Fibroblast of skin of back (primary cell): ENCODE measurements at places on chromosomes 7 and 10.

GRCh38 chr10:50347394-50347802 lies 96.1 kb upstream of the ASAH2 start:
- DNase-seq: no peak

DNA sequence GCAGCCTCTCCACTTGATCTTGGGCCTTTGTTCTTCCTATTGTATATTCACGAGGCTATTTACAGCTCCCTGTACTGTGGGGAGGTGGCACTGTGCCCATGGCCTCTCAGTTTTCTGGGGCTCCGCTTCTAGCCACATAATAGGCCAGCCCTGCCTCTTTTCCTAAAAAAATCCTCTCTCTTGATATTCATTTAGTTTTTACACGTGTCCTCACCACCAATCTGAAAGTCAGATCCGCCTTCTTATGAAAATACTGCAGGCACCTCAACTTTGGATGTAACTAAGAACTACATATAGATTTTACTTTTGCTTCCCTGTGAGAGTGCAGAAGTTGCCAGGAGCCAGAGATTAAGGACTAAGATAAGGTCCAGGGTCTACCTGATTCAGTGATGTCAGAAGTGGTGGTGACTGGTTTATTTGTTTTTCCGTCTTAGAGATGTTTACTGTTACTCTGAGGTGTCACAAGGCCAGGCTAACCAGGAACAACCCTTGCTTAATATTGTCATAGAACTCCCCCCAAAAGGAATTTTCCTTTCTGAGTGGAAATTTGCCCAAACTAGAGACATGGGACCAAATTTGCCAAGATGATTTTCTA lies 7.8 kb downstream of the BAMBI start:
- DNase-seq: no peak

DNA sequence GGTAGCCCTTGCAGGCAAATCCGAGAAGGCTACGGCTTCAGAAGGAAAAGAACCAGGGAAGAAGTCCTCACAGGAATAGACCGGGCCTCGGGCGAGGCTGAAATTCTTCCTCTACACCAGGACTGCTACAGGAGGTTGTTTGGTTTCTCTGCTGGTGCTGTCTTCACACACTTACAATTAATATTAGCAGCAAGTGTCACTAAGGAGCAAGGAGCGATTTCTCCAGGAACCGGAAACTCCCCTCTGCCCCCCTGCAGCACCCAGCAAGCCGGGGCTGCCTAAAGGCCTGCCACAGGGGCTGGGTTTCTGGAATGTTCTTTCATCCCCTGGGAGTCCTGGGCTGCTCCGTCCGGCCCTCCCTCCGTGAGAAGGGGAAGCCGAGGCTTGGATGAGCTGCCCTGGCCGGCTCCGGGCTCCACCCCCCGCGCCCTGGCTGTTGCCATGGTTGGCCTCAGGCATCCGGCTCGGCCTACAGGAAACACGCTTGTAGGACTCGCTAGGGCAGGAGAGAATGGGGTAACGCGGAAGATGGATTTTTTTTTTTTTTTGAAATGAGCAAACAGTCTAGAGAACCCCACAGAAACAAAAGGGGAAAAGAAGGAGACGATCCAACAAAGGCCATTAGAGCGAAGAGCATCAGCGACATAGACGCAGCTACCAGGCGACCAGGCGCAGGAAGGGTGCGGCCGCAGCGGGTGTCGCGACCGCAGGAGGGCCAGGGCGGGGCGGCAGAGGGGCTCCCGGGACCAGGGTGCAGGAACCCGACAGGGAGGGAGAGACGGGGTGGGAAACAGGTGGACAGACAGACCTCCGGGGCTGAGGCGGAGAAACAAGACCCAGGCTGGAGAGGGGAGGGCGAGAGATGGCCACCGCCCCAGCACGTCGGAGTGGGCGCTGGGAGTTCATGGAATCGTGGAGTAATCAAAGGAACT lies 33.0 kb downstream of the EN2 start:
- peak; percentile 12 for DNase-seq

GRCh38 chr10:92742331-92743228 lies 52.8 kb downstream of the HHEX start:
- DNase-seq: no peak

- peak; percentile 20 for DNase-seq
Observed at GRCh38 chr10:127158662-127159061, 37.7 kb downstream of the INSYN2A start.

DNA sequence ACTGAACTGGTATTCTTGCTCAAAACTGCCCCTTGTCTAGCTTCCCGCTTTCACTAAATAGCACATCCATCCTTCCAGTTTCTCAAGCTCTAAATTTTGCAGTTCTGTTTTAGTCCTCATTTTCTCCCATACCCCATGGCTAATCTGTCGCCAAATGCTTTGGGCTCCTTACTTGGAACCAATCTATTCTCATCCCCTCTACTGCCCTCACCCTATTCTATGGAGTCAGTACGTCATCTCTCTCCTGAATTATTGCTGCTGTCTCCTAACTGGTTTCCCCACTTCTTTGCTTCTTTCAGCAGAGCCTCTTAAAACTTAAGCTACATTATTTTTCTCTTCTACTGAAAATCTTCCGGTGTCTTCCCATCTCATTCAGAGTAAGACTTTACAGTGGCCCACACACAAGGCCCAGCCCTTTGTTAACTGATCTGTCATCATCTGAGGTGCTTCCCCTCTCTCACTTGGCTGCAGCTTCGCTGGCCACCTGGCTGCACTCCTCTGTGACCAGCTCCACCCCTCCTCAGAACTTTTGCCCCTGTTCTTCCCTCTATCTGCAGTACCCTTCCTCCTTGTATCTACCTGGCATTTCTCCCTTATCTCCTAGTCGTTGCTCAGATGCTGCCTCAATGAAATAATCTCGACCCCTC lies 9.9 kb downstream of the STARD3NL start:
- no peak for DNase-seq

GRCh38 chr7:136057509-136057908 lies 80.3 kb upstream of the MTPN start:
- DNase-seq: no peak

DNA sequence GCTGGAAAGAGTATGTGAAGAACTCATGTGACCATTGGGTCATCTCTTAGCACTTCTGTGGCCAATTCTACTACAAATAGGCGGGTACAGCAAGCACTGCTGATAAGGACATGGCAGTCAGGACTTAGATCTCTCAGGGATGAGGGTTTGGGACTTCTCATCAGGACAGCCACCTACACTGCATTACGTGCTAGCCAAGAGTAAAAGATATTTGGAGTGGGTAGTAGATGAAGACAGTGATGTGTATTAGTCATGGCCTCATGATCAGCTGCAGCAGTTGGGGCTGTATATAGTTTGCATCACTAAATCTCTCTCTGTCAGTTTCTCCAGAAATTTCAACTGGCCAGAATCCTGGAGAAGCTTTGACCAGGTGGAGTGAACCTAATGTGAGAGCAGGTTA lies 9.2 kb downstream of the TAS2R60 start:
- no peak for DNase-seq

GRCh38 chr7:127833641-127834040 lies 181.6 kb downstream of the SND1 start:
- no peak for DNase-seq

GRCh38 chr10:124484661-124485060 lies 23.0 kb downstream of the LHPP start:
- no peak for DNase-seq

- DNase-seq: no peak
Observed at GRCh38 chr7:157518514-157519175, 181.8 kb downstream of the DNAJB6 start.

DNA sequence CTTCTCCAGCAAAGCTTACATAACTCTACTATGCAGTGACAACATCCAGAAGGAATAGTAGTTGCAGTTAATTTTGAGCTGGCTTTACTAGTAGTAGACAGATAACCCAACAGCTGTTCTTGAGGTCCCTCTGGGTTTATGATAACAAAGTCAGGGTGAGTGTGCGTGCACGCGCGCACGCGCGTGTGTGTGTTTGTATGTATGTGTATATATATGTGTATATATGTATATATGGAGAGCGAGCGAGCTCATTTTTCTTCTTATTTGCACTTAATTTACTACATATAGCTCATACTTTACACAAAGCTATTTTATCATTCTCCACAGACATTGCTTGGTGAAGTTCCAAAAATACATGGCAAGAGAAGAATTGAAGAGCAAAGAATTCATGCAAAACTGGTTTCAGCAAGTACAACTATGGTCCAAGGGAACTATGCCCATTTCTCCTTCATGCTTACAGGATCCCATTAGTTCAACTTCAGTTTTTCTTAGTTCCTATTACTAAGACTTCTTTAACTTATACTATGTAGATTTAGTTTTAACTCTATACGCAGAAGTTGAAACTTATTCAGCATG lies 105.9 kb upstream of the TMEM168 start:
- no peak for DNase-seq

DNA sequence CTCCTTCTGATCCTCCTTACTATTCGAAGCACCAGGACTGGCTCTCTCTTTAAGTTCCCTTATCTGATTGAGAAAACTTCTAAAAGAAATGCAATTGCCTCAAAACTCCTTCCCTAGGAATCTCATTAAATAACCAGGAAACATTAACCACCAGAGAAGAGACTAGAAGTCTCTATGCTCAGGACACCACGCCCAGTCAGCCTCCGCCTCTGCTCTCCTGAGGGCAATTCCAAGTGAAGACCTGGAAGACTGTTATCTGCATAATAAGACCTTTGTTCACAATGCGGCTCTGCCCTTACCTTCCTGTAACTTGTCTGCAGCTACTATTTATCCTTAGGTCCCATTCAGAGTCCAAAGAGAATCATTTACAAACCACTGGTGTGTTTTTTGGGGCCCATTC lies 78.8 kb downstream of the ELMO1 start:
- DNase-seq: no peak

GRCh38 chr7:8423057-8423456 lies 10.4 kb upstream of the NXPH1 start:
- DNase-seq: peak; percentile 9

DNA sequence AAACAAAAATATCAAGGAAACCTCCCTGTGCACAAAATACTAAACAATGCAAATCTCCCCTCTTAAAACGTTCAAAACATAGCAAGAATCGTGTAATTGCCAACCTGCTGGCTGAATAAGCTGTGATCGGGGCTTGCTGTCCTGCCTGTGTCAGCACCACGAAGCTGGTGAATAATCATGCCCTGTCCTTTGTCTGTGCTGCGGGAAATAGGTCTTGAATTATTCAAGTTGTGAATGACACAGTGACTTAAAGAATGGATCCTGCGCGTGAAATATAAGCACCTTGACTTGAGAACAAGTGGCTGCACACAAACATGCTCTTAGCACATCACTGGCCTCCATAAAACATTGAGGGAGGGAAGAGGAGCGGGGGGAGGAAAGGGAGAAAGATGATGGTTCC lies 130.2 kb downstream of the OAT start:
- DNase-seq: no peak

GRCh38 chr7:45968856-45969541 lies 47.9 kb upstream of the IGFBP3 start:
- no peak for DNase-seq

- DNase-seq: peak; percentile 92
Observed at GRCh38 chr10:62885684-62886461, 69.7 kb upstream of the EGR2 start.

GRCh38 chr10:44395396-44395795 lies 10.5 kb upstream of the CXCL12 start:
- no peak for DNase-seq

GRCh38 chr7:130147710-130148325 lies 57.4 kb downstream of the TMEM209 start:
- no peak for DNase-seq

GRCh38 chr7:44172803-44173424 lies 16.3 kb downstream of the GCK start:
- DNase-seq: no peak

DNA sequence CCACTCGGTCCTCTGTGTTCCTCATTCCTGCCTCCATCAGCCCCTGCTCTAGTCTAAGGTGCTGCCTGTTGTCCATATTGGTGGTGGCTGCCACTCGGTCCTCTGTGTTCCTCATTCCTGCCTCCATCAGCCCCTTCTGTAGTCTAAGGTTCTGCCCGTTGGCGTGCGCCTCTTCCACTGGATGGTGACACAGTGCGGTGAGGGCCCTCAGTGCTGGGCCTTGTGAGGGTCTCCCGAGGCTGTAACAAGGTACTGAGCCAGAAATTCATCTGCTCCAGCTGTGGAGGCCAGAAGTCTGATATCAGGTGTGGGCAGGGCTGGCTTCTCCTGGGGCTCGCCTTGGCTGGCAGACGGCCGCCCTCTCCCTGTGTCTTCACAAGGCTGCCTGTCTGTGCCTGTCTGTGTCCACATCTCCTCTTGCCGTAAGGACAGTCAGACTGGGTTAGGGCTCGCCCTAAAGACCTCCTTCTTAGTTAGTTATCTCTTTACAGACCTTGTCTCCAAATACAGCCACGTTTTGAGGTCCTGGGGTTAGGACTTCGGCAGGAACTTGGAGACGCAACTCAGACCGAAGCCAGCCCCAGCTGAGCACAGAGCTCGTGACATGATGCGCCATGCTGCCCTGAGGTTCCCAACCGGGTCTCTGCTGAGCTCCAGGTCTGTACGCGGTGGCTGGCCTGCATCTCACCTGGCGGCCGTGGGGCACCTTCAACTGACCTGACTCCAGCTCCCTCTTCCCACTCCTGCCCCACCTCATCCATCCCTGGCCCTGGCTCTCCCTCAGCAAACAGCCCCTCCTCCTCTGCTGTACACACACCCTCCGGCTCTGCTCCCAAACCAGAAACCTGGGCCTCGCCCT lies 181.4 kb upstream of the SHH start:
- DNase-seq: no peak

- DNase-seq: peak; percentile 56
Observed at GRCh38 chr10:110413903-110414547, 83.7 kb upstream of the DUSP5 start.

DNA sequence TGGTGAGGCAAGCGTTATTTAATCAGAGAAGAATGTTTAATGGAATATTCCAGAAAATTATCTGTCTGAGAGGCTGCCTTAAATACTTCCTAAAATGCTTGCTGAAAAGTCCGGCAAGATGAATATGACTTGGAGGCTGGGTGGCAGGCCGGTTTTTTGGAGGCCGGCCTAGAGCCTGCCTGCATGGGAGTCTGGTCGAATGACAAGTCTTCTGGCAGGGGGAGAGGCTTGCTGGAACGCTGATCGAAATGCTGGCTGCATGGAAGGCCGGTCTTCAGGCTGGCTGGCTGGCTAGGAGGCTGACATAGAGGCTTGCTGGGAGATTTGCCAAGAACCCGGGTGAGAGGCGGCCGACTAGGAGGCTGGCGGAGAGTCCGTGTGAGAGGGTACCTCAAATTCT lies 135.7 kb downstream of the OR13A1 start:
- no peak for DNase-seq

GRCh38 chr7:104922182-104923009 lies 91.6 kb upstream of the KMT2E start:
- DNase-seq: peak; percentile 65
